ENCODE measurements at places on chromosomes 3 and 15.

DNA sequence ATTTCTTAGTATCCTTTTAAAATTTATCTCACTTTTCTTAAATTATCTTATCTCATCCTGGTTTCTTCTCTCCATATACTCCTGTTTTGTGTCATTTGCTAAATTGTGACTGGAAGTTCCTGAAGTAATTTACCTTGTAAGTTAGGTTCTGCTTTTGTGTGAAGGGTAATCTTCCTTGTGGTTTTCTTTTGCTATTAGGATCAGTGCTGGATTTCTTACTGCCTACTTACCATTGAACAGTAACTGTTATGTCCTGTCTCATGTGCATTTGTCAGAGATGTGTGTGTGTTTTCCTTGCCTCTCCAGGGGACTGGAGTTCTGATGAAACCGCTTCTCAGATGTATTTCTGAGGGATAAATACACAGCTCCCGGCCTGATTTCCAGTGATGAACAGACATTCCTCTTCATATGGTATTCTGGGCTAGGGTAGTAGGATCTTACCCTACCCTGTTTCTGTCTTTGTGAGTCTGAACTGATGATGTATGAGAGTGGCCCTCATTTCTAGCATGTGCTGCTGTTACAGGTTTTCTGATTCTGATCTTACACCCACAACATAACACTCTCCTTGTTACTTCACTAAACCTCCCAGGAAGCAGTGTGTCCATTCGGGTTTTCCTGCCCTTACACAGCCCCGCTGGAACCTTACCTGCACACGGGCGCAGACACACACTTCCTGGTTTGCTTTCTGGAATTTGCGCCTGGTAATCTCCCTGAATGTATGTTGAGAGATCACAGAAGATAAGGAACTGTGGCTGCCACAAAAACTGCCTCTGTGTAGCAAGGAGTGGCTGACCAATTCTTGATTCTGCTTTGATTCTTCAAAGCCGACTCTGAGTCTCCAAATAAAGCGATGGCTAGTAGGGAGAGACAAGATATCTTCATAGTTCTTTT is 14.7 kb downstream of the PAK2 start:
- DNase-seq: no peak

DNA sequence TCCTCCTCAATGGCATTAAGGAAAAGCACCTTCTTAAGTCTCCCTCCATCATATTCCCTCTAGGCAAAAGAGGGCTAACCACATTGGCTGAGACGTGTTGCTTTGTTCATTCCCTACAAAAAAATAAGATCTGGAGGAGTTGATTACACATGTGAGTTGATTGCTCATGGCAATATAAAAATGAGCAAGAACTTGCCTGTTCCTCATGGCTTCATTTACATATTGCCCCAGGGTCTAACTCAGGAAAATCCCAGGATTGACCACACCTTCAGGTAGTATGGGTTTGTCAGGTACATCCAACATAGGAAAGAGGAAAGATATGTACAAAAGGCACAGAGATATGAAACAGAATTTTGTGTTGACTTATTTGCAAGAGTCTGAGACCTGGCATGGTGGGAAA is 35.5 kb downstream of the NFKBIZ start:
- DNase-seq: no peak

GRCh38 chr3:175227126-175227525 is 368.0 kb downstream of the NAALADL2 start:
- no peak for DNase-seq

GRCh38 chr3:122004991-122005565 is 17.0 kb downstream of the ILDR1 start:
- no peak for DNase-seq

DNA sequence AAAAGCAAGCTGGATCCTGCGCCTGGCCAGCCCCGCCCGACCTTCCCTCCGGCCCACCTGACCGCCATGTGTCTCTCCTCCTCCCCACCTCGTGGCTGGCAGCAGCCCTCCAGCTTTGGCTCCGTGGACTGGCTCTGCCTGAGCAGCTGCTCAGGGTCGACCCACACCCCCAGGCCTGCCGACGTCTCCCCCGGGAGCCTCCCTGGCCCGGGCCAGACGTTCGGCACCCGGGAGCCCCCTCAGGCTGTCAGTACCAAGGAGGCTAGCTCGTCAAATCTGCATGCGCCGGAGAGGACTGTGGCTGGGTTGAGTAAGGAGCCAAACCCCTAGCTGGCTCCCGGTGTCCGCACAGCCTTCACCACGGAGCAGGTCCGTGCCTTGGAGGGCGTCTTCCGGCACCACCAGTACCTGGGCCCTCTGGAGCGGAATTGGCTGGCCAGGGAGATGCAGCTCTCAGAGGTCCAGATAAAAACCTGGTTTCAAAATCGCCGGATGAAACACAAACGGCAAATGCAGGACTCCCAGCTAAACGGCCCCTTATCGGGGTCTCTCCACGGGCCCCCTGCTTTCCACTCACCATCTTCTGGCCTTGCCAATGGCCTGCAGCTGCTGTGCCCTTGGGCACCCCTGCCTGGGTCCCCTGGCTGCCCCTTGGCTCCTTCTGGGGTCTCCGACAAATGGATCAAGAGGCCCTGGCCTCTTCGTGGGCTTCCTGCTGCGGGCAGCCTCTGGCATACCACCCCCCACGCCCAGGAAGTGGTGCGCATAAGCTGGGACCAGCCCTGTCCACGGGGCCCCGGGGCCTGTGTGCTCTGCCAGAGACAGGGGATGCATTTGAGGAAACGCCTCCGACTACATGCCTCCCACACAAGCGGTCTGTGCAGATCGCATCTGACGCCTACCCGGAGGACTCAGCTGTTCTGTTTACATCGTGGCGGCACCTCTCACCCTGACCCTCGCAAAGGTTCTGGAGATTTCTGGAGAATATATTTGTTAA is 345.0 kb downstream of the ZNF385D start:
- DNase-seq: no peak

DNA sequence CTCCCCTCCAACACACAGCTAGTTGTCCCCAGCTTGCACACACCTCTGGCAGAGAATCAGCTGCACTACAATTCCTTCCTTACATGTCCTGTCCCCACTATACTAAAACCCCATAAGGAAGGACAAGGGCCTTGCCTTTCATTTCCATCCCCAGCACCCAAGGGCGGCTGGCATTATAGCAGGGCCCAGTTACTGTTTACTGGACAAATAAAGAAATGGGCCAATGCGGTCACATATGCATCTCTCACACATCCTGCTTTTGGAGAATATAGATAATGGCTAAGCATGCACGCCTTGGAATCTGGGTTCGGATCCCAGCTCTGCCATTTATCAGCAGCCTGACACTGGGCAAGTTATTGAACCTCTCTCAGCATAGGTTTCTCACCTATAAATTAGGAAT is 99.1 kb downstream of the DAPK2 start:
- no peak for DNase-seq
